ENCODE measurements at places on chromosomes 11 and 22.
A peak's percentile ranks its signal among the peaks of the same experiment; 100 is the strongest.

- peaks cover 19% of the 10 kb centered on the region for H3K36me3 ChIP-seq
- no peak overlapping the region for H3K4me3 ChIP-seq
- no peak overlapping the region for H3K27ac ChIP-seq
- H3K4me1 ChIP-seq, result no peaks in the 10 kb centered on the region
- DNase-seq, result no peak
Measured at GRCh38 chr11:62133328-62134065, 9.7 kb downstream of the INCENP start.

GRCh38 chr11:73154178-73154577, 12.1 kb upstream of the FCHSD2 start:
- no peaks in the 10 kb centered on the region for H3K27me3 ChIP-seq
- peaks cover 7% of the 10 kb centered on the region for H3K4me1 ChIP-seq
- DNase-seq, result no peak
- H3K27ac ChIP-seq, result no peak overlapping the region

GRCh38 chr11:27373392-27373791, 10.4 kb upstream of the CCDC34 start:
- no peak for DNase-seq
- no peak overlapping the region for H3K27ac ChIP-seq
- no peaks in the 10 kb centered on the region for H3K27me3 ChIP-seq
- no peak overlapping the region for H3K4me3 ChIP-seq
- peaks cover 34% of the 10 kb centered on the region for H3K36me3 ChIP-seq
- no peaks in the 10 kb centered on the region for H3K4me1 ChIP-seq

DNA sequence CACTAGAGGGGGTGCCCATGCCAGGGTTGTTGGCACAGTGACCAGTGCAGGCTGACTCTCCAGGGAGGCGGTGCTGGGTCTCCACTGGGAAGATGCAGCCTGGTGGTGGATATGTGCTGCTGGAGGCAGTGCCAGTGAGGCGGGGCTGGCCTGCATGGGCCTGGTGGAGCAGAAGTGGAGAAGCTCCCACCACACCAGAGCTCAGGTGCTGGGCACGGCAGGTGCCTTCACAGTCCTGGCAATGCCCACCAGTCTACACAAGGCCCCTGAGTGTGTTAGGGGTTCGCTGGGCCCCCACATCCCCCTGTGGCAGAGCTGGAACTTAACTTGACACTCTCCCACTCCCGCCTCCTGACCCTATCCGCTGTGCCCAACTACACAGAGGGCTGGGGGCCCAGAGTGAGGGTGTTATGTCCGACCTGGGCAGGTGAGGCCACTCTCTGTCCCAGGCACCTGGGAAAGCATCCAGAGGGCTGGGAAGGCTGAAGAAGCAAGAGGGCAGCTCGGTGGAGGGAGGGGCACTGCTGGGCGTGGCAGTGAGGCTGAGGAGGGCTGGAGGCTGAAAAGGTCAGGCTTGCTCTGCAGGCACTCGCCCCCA, 102.4 kb upstream of the B3GAT1 start:
- H3K36me3 ChIP-seq, result no peaks in the 10 kb centered on the region
- H3K27ac ChIP-seq, result no peak overlapping the region
- no peak for DNase-seq
- H3K4me1 ChIP-seq, result no peaks in the 10 kb centered on the region
- no peaks in the 10 kb centered on the region for H3K27me3 ChIP-seq

- no peak overlapping the region for H3K4me3 ChIP-seq
- H3K27ac ChIP-seq, result no peak overlapping the region
- no peaks in the 10 kb centered on the region for H3K27me3 ChIP-seq
Measured at GRCh38 chr11:97224396-97224795, 834.6 kb downstream of the JRKL start.

DNA sequence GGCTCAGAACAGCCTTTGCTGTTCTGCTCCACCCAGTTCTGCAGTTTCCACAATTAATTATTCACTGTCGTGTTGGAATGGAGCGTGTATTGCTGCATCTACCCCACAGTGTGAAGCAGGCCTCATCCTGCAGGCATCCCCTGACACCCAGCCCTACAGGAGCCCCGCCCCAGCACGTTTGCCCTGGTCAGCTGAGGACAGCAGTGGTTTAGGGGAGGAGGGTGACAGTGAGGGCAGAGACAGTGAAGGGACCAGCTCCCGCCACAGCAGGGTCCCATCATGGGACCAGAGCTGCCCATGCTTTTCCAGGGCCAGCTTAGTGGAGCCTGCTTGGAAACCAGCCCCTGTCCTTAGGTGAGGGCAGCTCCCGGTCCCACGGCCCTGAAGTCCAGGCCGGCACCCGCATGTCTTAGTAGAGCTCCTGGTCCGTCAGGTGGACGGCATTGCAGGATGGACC, 273.0 kb downstream of the TBC1D22A start:
- H3K4me3 ChIP-seq, result no peak overlapping the region
- no peak for DNase-seq
- no peaks in the 10 kb centered on the region for H3K36me3 ChIP-seq
- no peaks in the 10 kb centered on the region for H3K4me1 ChIP-seq

- DNase-seq, result no peak
- no peaks in the 10 kb centered on the region for H3K36me3 ChIP-seq
- H3K4me1 ChIP-seq, result peaks cover 4% of the 10 kb centered on the region
- H3K27ac ChIP-seq, result no peak overlapping the region
- no peak overlapping the region for H3K4me3 ChIP-seq
- no peaks in the 10 kb centered on the region for H3K27me3 ChIP-seq
Measured at GRCh38 chr11:69037544-69037943, 11.2 kb upstream of the TPCN2 start.

GRCh38 chr22:19668748-19669147, 45.6 kb upstream of the SEPTIN5 start:
- no peak overlapping the region for H3K27ac ChIP-seq
- H3K4me1 ChIP-seq, result no peaks in the 10 kb centered on the region
- no peaks in the 10 kb centered on the region for H3K27me3 ChIP-seq
- H3K4me3 ChIP-seq, result no peak overlapping the region
- DNase-seq, result no peak

GRCh38 chr11:25350899-25351803, 854.3 kb downstream of the LUZP2 start:
- no peaks in the 10 kb centered on the region for H3K27me3 ChIP-seq
- H3K27ac ChIP-seq, result no peak overlapping the region
- no peaks in the 10 kb centered on the region for H3K36me3 ChIP-seq

GRCh38 chr11:86938900-86939880, 16.0 kb downstream of the FZD4 start:
- peaks cover 10% of the 10 kb centered on the region for H3K4me1 ChIP-seq

DNA sequence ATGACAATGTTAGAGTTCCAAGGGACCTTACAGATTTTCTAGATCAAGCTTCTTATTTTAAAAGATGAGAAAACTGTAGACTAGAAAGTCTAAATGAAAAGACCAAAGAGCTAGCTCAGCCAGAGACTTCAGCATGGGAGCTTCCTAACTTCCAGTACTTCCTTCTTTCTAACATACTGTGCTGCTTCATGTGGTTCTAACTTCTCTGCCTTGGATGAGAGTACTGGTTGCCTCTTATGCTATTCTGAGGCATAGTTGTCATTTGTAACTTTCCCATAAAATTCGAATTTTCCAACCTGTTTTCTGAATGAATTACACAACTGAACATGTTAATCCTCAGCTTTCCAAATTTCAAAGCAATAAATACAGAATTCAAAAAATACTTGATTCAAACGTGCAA, 1.8 kb downstream of the MTMR2 start:
- H3K4me3 ChIP-seq, result peak overlapping the region; percentile 84
- H3K27ac ChIP-seq, result no peak overlapping the region
- H3K36me3 ChIP-seq, result no peaks in the 10 kb centered on the region
- DNase-seq, result no peak
- H3K27me3 ChIP-seq, result no peaks in the 10 kb centered on the region

DNA sequence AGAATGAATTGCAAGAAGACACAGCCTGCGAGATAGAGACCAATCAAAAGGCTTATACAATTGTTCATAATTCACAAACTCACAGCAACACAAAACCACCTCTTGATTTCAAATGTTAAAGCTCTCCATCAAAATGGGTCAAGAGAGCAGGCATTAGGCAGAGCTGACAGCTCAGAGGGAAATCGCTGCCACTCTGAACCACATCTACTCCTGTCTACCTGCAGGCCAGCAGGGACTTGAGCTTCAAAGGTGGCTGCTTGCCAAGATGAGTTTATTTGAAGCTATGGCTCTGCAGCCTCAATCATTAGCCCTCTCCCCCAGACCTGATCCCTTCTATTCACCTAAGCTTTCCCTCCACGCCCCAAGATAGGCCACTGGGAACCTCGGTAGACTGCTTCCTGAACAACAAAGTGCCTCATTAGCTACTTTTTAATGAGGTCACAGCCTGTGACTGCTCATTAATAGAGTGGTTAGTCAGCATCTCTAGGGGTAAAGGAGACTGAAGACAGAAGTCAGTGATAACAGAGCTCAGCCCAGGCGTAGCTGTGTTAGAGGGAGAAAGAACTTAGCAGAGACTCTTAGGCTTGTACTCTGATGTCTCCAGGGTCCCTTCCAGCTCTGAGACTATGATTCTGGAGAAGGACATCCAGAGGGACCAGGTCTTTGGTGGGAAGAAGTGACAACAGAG, 21.2 kb upstream of the OR10A5 start:
- no peaks in the 10 kb centered on the region for H3K27me3 ChIP-seq
- H3K4me3 ChIP-seq, result no peak overlapping the region
- no peaks in the 10 kb centered on the region for H3K4me1 ChIP-seq
- DNase-seq, result no peak

- no peak for DNase-seq
- 0 out of 2 replicates have a peak, but pooled peaks cover 5% of the 10 kb centered on the region for H3K4me1 ChIP-seq
- no peak overlapping the region for H3K27ac ChIP-seq
- no peaks in the 10 kb centered on the region for H3K36me3 ChIP-seq
- no peaks in the 10 kb centered on the region for H3K27me3 ChIP-seq
Measured at GRCh38 chr11:88359541-88359940, 22.0 kb upstream of the CTSC start.

GRCh38 chr11:23604966-23605365, 744.7 kb upstream of the CCDC179 start:
- no peak for DNase-seq
- no peaks in the 10 kb centered on the region for H3K27me3 ChIP-seq
- H3K27ac ChIP-seq, result no peak overlapping the region
- H3K4me3 ChIP-seq, result no peak overlapping the region

DNA sequence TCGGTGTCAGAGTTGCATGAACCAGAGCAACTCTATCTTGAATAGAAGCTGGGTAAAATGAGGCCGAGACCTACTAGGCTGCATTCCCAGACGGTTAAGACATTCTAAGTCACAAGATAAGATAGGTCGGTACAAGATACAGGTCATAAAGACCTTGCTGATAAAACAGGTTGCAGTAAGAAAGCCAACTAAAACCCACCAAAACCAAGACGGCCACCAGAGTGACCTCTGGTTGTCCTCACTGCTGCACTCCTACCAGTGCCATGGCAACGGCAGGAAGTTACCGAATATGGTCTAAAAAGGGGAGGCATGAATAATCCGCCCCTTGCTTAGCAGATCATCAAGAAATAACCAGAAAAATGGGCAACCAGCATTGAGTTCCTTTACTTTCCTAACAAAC, 2.4 kb upstream of the KAT5 start:
- no peak overlapping the region for H3K4me3 ChIP-seq
- H3K4me1 ChIP-seq, result peaks cover 2% of the 10 kb centered on the region
- no peak overlapping the region for H3K27ac ChIP-seq
- no peak for DNase-seq
- peaks cover 5% of the 10 kb centered on the region for H3K36me3 ChIP-seq

- no peaks in the 10 kb centered on the region for H3K27me3 ChIP-seq
- H3K4me1 ChIP-seq, result no peaks in the 10 kb centered on the region
Measured at GRCh38 chr11:42526426-42526825, 785.4 kb upstream of the API5 start.

GRCh38 chr11:66004186-66004585, 1.9 kb downstream of the BANF1 start:
- no peak for DNase-seq
- no peaks in the 10 kb centered on the region for H3K27me3 ChIP-seq
- H3K4me1 ChIP-seq, result peaks cover 16% of the 10 kb centered on the region
- peaks cover 9% of the 10 kb centered on the region for H3K36me3 ChIP-seq

- DNase-seq, result no peak
- no peak overlapping the region for H3K27ac ChIP-seq
- no peaks in the 10 kb centered on the region for H3K4me1 ChIP-seq
- no peaks in the 10 kb centered on the region for H3K27me3 ChIP-seq
- H3K36me3 ChIP-seq, result peaks cover 5% of the 10 kb centered on the region
Measured at GRCh38 chr22:23700706-23701105, 9.9 kb downstream of the RGL4 start.

DNA sequence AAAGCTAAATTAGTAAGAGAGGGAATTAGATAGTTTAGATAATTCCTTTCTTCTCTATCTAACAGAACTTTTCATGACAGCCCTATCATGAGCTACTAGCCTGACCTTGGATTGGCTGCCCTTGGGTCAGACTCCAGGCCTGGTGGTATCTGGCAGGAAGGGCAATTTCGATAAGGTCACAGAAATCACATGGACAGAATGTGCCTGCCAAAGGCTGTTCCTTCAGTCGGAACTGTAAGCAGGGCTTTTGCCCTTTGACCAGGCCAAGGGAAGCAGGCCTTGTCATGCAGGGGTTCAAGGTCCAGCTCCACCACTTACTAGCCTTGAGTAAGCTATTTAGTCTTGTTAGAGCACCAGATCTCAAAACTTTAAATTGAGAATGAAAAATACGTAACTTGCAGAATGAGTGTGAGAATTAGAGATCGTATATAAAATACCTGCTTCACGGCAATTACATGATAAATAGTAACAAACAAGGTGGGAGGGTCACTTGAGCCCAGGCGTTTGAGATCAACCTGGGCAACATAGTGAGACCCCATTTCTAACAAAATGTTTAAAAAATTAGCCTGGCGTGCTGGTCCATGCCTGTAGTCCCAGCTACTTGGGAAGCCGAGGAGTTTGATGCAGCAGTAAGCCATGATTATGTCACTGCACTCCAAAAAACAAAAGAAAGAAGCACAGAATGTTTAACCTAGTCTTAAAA, 60.8 kb upstream of the SC5D start:
- no peak for DNase-seq
- no peak overlapping the region for H3K4me3 ChIP-seq
- no peaks in the 10 kb centered on the region for H3K36me3 ChIP-seq
- H3K4me1 ChIP-seq, result peaks cover 11% of the 10 kb centered on the region

- H3K27me3 ChIP-seq, result peaks cover 12% of the 10 kb centered on the region
- H3K27ac ChIP-seq, result no peak overlapping the region
- H3K4me1 ChIP-seq, result peaks cover 42% of the 10 kb centered on the region
- H3K4me3 ChIP-seq, result peak overlapping the region; percentile 93
- peaks cover 9% of the 10 kb centered on the region for H3K36me3 ChIP-seq
Measured at GRCh38 chr22:33056108-33056507, 2.1 kb downstream of the SYN3 start.

Measured in H1 (cell line).